Stimulated activated CD8-positive, alpha-beta memory T cell treated with anti-CD3 and anti-CD28 coated beads, Interleukin-4, amount 100 ng/mL, for 48 hours (primary cell): ENCODE measurements at places on chromosomes 5 and 9.

- DNase-seq, result no peak
These were observed 21.6 kb downstream of the FBXL7 start for GRCh38 chr5:15521381-15522186.

DNA sequence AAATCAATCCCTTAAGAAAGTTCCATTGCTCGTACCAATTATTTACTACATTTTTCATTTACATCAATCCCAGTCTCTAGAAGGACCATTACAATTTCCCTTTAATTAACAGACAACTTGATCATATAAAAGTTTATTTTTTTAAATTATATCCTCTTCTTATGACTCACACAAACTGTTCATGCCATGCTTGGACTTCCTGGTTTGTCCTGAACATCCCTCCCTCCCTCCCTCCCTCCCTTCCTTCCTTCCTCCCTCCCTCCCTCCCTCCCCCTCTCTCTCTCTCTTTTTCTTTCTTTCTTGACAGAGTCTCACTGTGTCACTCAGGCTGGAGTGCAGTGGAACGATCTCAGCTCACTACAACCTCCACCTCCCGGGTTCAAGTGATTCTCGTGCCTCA, 11.6 kb upstream of the CLTB start:
- DNase-seq, result no peak

DNA sequence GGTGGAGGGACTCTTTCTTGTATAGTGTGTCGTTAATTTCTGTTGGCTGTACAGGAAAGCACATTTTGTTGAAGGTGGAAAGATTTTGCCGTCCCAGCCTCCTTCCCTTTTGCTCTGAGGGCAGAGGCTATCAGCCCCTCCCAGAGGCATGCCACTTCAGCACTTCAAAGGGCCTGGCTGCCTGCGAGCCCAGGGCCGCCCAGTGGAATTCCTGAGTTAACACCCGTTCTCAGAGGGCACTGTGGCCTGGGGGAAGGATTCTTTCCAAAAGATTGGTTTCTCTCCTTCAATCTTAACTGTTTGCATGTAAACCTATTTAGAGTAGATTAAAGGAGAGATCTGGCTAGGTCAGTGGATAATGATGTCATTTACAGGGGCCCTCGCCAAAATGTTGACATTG, 238.6 kb downstream of the FANCC start:
- no peak for DNase-seq

DNA sequence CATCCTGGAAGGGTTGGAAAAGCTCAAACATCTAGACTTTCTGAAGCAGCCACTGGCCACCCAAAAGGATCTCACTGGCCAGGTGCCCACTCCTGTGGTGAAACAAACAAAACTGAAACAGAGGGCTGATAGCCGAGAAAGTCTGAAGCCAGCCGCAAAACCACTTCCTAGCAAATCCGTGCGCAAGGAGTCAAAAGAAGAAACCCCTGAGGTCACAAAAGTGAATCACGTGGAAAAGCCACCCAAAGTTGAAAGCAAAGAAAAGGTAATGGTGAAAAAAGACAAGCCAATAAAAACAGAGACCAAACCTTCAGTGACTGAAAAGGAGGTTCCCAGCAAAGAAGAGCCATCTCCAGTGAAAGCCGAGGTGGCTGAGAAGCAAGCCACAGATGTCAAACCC, 87.6 kb downstream of the MAP1B start:
- peak; percentile 65 for DNase-seq

DNA sequence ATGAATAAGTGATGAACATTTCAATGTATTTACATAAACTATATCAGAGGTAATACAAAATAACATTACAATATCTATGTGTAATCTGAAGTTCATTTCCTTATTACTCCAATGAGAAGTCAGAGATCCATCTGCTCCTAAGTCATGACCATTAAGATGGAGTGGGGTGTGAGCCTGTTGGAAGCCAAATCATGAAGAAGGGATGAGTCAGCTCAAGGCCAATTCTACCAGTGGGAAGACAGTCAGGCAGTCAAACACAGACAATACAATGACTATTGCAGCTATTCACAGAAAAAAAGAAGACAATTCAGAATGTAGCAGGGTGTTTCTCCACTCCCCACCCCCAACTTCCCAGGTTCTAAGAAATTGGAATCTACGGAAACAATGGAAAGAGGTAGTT, 155.0 kb downstream of the NFIB start:
- DNase-seq, result no peak

GRCh38 chr5:158511454-158511853, 588.3 kb downstream of the EBF1 start:
- DNase-seq, result no peak

DNA sequence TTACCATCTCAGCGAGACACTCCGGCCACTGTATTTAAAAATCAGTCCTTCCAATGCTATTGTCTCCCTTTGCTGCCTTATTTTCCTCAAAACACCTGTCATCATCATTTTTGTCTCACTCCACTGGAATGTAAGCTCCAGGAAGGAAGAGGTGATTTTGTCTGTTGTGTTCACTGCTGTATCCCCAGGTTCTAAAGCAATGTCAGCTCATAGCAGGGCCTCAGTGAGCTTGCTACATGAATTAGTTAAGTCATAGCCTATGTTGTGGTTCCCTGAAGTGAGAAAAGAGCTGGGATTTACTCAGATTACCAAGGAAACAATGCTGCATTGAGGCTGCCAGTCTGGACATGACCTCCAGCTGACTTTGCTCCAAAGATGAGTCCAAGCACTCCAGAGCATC, 137.6 kb upstream of the RASEF start:
- DNase-seq, result no peak

GRCh38 chr9:78356634-78357033, 59.7 kb downstream of the PSAT1 start:
- no peak for DNase-seq

GRCh38 chr9:92671323-92671722, 1.4 kb upstream of the IPPK start:
- DNase-seq, result peak; percentile 28

DNA sequence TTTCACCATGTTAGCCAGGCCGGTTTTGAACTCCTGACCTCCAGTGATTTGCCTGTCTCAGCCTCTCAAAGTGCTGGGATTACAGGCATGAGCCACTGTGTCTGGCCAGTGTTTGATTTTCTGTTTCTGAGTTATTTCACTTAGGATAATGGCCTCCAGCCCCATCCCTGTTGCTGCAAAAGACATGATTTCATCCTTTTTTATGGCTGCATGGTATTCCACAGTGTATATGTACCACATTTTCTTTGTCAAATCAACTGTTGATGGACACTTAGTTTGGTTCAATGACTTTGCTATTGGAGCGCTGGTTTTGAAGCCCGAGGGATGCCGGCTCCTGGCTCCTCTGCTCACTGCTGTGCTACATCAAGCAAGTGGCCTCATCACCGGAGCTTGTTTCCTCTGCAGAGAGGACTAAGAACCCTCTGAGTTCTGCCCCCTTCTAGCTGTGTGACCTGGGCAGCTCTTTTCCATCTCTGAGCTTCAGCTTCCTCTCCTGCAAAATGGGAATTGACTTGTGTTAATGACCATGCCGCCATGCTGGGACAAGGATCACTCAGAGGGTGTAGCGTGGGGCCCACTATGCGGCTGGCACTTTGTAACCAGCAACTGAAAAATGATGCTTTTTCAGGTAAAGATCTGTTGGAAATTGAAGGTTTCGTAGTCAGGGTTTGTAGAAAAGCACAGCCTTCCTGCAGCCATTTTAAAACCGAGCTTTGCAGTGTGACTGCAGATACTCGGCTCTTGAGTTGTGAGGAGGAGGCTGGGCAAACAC, 4.6 kb upstream of the NEURL1B start:
- DNase-seq, result no peak

- no peak for DNase-seq
These were observed 87.2 kb downstream of the LMNB1 start for GRCh38 chr5:126864042-126864688.

DNA sequence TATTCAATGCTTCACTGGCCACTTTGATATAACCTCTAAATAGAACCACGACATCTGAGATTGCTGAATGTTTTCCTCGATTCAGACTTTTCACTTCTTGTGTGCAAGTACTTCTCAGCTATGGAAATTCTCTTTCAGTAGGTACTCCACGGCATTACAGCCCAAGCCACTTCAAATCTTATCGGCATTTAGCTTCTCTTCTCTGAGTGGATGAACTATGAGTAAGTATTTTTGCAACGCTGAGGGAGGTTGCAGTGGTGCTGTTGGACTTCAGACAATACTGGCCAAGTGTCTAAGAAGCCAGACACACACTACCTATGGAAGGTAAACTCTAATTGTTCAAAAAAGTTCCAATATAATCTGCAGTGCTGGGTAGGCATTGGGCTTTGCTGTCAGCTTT, 60.1 kb downstream of the FBN2 start:
- DNase-seq, result no peak

DNA sequence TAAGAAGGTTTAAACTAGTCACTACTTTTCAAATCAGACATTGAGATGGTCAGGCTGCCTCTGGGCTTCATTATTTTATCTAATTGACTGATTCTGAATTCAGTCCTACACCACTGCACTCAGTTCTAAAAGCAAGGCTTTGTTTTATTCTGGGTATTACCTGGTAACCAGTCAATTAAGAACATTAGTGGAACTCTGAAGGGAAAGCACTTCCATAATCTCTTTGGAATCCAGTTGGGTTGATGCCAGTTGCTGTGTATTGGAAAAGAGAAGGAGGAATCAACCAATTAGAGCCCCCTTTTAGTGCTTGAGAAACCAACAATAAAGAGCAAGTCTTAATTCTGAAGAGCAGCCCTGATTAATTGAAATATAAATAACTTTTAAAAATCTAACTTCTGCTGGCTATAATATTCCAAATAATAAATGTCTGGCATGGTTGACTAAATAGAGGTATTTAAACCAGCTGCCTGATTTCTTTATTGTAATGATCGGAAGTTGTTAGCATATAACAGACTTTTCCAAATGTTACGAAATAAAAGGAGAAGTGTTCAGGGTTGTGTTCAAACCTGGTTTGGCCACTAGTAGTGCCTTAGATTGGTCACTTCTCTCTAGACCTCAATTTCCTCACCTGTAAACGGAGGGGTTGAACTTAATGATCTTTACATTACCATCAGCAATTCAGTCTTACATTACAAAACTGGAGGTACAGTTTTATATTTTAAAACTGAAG, 32.0 kb downstream of the CPEB4 start:
- no peak for DNase-seq

DNA sequence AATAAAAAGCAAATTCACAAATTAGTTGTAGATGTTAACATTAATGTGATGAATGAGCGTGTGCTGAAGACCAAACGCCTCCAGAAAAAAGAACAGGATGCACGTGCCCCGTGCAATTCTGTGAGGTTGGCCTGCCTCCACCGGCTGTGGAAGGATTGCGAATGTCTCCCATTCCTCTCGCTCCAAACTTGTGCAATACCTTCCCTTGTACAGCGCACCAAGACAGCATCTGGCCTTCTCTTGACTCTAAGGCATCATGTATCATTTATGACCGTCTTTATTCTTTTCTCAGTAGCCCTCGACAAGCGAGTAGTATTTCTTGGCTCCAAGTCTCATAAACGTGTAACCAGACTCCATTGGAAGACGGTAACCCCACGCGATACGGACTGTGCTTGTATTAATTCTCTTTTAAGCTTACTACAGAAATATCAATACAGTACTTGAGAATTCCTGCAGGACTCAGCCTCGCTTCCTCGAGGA, 1.5 kb upstream of the TESK1 start:
- peak; percentile 44 for DNase-seq

GRCh38 chr5:172913117-172913850, 45.9 kb upstream of the RPL26L1 start:
- no peak for DNase-seq

- no peak for DNase-seq
These were observed 101.7 kb downstream of the RORB start for GRCh38 chr9:74598874-74599273.

- no peak for DNase-seq
These were observed 117.9 kb upstream of the GRIA1 start for GRCh38 chr5:153372425-153373129.

DNA sequence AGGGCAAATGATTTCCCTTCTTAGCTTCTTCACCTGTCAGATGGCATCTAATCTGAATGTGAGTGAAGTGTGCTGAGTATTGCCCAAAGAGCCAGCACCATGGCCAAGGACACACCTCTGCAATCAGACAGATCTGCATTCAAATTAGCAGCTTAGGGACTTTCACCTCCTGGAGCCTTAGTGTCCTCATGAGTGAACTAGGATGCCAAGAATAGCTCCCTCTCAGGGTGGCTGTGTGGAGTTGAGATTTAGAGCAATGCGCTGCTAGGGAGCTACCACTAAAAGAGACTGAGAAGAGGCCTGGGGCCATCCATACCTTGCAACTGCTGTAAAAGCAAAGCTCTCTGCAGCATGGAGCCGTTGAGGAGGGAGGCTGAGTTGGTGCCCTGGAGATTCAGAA, 1.4 kb downstream of the CIZ1 start:
- no peak for DNase-seq

DNA sequence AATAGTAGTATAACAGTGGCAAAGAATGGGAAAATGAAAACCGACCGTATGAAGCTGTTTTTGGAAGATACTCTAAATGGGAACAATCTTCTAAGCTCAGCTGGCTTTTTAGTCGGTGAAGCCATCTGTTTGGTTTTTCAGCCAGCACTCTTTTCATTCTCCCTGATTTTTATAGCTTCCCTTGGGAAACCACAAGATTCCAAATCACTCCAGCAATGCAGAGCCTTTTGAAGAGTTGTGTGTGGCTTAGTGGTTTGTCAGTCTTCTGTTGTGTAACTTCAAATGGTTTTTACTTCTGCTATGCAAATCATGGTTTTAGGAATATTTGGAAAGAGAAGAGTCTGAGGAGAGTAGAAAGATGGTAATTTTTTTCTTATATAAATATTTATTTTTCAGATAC, 180.7 kb downstream of the KDM4C start:
- DNase-seq, result no peak

- DNase-seq, result no peak
These were observed 7.9 kb downstream of the CYSTM1 start for GRCh38 chr5:140182803-140183367.

GRCh38 chr9:89309608-89310474, 1.2 kb upstream of the CKS2 start:
- DNase-seq, result peak; percentile 32

GRCh38 chr9:88954066-88954465, 37.2 kb upstream of the S1PR3 start:
- DNase-seq, result no peak

GRCh38 chr9:108811944-108812343, 43.8 kb downstream of the ACTL7B start:
- no peak for DNase-seq

DNA sequence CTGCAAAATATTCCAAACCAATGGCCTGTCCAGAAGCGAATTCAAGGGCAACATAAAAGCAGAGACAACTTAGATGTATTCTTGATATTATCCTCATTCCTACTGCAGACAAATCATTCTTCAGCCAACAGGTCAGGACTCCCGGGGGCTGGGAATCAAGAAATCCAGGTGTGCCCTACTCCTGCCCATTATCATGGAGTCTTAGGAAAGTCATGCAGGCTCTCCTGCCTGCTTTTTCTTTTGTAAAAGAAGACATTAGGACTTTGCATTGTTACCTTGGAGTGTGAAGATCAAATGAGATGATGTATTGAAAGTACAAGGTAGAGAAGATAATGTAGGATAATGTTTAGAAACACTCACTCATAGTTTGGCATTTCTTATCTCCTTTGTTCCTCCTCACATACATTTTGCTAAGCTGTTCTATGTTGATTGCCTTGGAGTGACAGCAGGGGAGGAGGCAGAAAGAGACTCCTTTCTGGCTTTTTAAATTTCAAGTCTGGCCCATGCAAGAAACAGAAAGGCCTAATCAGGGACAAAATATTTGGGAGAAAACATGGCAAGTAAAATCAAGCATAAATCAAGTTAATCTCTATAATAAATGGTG, 113.8 kb downstream of the SV2C start:
- no peak for DNase-seq
